ENCODE measurements at places on chromosomes 7 and 10. TPM values are rescaled to one million over a fixed set of nuclear protein-coding genes. Genes with fewer than 3 reads are reported as not detected.

The VTI1A gene
- polyA plus RNA-seq, result 18.5 TPM

The GHRHR gene
- polyA plus RNA-seq, result not detected

DNA sequence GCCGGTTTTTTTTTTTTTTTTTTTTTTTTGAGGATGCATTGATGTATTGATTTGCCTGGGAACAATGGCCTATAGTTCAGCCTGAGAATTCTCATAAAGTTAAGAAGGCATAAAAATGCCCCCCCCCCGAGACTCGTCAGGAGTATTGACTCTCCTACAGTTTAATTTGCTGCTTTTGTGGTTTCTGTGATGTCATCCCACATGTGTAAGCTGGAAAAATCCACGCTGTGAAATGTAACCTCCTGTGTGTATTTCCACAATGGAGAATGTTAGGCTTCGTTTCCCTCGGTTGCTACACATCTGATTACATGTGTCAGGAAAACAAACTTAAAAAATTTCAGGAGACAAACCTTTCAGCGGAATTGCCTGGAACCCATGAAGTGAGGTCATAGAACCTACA lies 117.9 kb downstream of the FANK1 start:
- no peak for DNase-seq

DNA sequence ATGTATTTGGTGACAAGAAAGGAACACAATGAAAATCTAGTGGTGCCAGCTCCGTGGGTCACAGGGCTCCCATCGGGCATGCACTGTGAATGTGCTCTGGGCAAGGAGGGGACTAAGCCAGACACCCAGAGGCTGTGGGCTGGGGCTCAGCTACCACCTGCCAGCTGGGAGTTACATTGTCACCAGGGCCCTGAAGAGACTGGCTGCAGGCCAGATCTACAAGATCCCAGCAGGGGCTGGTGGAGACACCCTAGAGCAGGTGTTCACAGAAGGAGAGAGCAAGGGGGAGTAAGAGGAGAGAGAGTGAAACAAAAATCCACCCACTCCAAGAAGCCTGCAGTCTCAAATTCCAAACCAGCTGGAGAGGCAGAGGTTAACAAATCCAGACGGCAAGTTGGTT lies 116.6 kb upstream of the ADCY1 start:
- DNase-seq, result no peak

DNA sequence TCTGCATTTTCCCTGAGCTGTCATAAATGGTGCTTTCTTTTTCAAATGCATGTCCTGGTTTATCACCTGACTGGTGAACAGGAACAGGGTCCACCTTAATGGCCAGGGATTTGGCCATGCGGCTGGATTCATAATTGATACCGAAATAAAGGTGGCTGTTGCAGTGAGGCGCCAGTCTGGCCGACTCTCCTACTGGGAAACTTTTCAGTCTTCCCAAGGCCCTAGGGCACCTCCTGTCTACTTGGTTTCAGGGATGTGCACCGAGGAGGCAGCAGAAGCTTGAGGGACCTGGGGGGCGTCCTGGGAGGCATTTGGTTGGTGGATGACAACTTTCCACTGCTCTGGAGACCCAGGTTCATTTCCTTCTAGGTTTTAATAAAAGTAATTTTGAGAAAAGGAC lies 46.4 kb upstream of the FIGNL1 start:
- DNase-seq, result no peak

DNA sequence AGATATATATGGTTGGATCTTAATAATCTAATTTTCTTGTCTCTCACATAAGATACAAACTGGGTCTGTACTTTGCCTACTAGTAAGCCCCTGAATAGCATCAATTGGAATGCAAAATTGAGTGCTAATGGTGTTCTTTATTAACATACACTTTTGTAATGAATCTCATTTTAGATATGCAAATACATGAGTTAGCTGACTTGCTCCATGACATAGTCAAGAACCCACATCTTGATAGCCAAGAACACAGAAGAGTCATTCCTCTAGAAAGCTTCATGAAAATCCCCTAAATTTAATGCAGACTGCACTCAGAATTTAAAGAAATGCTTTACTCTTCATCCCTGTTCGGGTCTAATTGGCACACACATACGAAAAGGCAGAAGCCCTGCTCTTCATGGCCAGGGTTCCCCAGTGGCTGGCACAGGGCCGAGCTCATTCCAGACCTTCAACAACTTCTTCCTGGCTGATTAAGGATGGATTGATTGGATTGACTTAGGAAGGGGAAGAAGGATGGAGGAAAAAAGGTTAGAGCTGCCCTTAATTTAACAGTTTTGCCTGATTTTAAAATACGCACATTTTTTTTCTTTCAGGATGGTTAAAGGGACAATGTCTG lies 431.1 kb upstream of the KLF6 start:
- DNase-seq, result no peak

- DNase-seq, result no peak
Measured at GRCh38 chr7:2809903-2810625, 34.0 kb downstream of the GNA12 start.
